ENCODE measurements at places on chromosomes 4 and X.

DNA sequence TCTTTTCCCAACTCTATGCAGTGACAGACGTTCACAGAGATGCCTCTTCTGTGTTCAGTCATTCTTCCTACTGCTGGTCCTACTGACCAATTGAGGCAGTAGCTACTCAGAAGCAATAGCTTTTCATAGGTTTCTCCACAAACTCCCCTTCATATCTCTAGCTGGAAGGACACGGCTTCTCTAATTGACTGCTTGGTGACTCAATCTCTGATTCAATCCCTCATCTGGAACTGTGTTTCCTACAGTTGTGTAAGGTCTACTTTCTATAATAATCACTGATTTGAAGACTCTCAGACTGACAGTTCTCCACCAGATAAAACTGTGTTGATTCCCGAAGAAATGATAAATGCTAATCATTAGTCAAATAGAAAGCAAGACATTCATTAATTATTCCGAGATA lies 111.5 kb downstream of the DTHD1 start:
- no peak for DNase-seq

- DNase-seq = no peak
Measured at GRCh38 chrX:141673946-141674345, 24.6 kb downstream of the SPANXD start.

DNA sequence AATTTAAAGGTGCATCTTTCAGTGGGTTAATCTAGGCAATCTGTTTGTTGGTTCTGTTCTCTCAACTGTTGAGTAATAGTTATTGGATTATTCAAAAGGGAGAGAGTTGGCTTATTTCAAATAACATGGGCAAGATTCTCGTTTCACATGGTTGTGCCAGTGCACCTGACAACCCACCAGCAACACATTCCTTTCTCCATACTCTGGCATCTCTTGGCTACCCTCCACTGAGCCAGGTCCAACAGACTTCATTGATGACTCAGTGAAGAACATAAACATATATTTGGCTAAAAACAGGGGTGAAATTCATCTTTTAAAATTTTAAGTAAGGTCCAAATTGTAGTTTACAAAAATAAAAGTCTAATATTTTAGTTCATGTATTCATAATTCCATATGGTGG lies 967.2 kb downstream of the RPA4 start:
- no peak for DNase-seq

DNA sequence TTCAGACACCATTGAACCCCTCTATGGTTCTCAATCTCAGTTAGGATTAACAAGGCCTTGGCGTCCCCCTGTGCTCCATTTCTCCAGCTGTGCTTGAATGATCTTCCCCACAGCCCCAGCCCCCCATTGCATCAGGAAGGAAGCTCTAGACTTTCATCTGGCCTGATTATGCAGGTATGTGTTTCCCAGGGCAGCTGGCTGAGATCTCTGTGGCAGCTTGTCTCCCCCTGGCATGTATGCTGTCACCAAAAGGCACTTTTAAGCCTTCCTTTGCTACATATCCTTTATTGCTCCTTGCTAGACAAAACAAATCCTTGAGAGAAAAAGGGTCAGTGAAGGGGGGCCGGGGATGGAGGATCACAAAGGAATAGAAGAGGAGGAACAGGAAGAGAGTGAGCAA lies 1056.0 kb upstream of the SLIT2 start:
- DNase-seq = no peak

GRCh38 chr4:15010038-15010585 lies 7.8 kb downstream of the CPEB2 start:
- no peak for DNase-seq

DNA sequence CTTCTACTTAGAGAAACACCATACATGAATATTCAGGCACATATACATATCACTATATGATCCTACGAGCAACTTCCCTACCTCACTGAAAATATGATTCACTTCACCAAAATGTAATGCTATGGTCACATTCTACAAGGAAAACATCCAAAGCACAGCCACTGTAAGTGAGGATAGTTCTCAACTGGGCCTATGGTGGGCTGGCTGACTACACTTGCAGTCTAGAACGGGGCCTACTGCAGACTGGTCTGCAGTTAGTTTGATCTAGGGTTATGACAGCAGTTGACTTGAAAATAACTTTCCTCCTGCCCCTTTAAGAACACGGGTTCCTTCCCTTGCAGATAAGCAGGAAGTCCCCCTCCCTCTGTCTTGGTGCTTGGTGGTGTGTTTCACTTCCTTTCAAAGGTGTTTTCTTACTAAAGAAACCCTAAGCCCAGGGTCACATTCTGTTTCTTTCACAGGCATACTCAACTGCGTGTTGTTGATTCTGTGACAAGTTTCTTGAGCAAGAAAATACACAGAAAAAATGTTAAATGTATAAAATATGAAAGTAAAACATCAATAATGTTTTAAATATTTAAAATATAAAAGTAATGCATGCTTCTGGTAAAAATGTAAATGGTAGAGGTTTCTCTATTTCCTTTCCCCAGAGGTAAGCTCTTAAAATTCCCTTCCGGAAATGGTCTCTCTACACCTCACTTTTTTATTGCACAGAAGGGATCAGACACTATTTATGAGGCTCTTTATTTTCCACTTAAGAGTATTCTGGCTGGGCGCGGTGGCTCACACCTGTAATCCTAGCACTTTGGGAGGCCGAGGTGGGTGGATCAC lies 18.0 kb upstream of the TMSB4X start:
- peak; percentile 55 for DNase-seq

DNA sequence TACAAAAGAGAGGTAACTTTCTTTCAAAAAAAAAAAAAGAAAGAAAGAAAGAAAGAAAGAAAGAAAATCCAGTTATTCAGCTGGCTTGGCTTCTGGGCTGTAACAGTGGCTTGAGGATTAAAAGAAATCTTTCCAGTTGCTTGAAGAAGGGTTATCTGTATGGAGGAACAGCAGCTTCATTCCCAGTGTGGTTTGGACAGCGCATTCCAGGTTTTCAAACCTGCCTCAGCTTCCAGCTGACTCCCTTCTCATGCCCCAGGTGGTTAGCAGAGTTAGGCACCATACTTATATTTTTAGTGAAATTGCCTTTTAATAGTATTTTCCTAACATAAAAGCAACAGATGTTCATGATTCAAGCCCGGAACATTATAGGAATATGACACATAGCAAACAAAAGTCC lies 48.6 kb downstream of the TMEM164 start:
- DNase-seq = no peak

DNA sequence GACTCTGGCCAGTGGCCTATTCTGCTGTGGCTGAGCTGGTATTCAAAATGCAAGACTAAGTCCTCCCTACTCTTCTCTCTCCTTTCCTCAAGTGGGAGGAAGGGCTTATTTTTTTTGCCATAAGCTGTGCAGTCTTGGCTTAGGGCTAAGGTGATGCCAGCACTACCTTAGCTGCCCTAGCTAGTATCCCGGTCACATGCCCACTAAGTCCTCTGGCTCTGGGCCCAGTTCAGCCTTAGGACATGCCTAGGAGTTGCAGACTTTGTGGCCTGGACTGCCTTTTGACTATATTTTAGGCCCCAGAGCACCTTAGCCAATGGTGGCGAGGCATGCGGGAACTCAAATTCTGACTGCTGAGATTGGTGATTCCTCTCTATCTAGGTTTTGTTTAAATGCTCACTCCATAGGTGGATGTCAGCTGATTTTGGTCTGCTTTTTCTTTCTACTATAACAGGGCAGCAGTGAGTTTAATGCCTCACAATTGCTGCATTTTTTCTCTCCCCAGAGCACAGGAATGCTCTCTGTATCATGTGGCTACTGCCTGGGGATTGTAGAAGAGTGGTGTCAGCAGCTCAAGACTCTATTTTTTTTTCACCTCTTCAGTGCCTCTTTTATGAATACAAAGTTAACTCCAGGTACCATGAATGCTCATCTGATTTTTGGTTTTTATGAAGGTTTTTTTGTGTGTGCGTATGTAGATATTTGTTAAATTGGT lies 472.9 kb upstream of the GRID2 start:
- DNase-seq = no peak

DNA sequence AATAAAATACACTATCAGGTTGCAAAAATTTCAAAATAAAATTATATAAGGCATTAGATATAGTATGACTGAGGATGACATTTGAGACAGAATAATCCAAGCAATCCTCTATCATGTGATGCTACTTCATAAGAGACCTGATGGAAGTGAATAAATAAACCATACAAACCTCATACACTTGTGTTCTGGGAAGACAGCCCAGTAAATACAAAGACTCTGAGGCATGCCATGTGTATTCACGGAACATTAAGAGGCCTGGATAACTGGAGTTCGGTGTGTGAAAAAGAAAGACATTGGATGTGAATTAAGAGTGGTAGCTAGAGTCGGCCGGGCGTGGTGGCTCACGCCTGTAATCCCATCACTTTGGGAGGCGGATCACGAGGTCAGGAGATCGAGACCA lies 364.2 kb downstream of the ADAM29 start:
- no peak for DNase-seq

GRCh38 chrX:42127563-42127962 lies 204.2 kb upstream of the CASK start:
- DNase-seq = no peak

- DNase-seq = no peak
Measured at GRCh38 chr4:57446266-57446665, 336.1 kb upstream of the IGFBP7 start.
